ENCODE measurements at places on chromosomes 7 and 10. TPM values are rescaled to one million over a fixed set of nuclear protein-coding genes. Genes with fewer than 3 reads are reported as not detected.

The ODAD2 gene
- total RNA-seq: 4.4 TPM

The C10orf67 gene
- total RNA-seq: not detected

The GHITM gene
- total RNA-seq: 113 TPM

The GIMAP7 gene
- total RNA-seq: 42.4 TPM

The ATP5MK gene
- 407 TPM for total RNA-seq

The AOC1 gene
- not detected for total RNA-seq

The MDFIC gene
- 14.2 TPM for total RNA-seq

The TMEM176A gene
- total RNA-seq: not detected

GRCh38 chr7:5360451-5360850 lies 63.2 kb downstream of the TNRC18 start:
- DNase-seq: no peak

DNA sequence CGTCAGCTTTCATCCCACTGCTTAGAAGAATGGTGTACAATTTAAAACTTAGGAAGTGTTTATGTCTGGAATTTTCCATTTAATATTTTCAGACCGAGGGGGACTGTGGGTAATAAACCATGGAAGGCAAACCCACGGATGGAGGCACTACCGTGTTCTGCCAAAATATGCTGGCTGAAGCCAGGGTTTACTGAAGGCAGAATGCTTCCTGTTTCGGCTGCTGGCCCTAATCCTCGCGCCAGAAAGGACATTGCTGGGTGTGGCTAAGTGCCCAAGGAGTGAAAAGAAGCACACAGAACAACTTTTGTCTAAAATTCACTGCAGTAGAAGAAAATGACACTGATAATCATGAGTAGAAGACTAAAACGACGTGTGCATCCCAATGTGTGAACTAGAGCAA lies 32.3 kb downstream of the PITRM1 start:
- peak; percentile 30 for DNase-seq

- no peak for DNase-seq
Measured at GRCh38 chr10:23433701-23434100, 5.2 kb upstream of the OTUD1 start.

GRCh38 chr7:64516451-64516850 lies 46.4 kb downstream of the ZNF680 start:
- no peak for DNase-seq

- no peak for DNase-seq
Measured at GRCh38 chr7:295155-296154, 5.5 kb downstream of the FOXL3 start.

- no peak for DNase-seq
Measured at GRCh38 chr10:46223064-46223480, 63.7 kb upstream of the ANTXRL start.

- DNase-seq: no peak
Measured at GRCh38 chr7:111092406-111093236, 1.7 kb downstream of the LRRN3 start.

DNA sequence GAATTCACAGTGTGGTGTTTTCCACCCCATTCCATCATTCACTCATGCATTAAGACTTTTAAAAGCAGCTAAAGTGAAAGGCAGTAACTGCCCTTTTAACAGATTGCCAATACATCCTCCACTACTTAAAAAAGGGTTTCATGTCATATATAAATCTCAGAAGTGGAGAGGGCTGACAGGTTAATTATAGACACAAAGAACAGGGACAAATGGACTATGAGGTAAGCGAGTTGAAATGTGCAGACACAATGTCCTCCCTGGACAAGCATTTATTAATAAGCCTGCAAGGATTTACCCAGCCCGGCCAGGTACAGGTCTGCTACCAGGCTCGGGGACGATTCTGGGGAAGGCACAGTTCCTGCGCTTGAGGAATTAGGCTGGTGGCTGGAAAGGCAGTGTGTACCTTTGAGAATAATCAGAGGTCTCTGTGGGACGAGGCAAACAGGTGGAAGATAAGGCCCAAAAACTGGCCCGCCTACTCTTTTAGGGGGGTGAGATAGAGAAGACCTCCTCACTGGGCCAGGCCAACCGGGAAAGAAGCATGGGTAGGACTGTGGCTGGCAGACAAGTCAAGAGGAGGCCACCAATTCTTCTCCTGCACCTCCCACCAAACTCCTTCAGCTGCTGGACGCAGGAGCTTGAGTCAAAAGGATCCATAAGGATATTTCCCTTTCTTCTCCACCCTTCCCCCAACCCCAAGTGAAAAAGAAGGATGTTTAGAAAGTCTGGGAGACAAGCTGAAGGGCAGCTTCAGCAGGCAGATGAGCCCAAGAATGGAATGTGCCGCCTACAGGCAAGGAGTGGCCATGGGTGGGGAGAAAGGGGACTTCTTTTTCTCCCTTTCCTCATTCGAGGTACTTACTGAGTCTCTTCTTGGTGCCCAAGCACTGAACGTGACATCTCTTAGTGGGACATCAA lies 1.5 kb downstream of the PDLIM1 start:
- no peak for DNase-seq

- no peak for DNase-seq
Measured at GRCh38 chr7:111190804-111191203, 99.9 kb downstream of the LRRN3 start.

DNA sequence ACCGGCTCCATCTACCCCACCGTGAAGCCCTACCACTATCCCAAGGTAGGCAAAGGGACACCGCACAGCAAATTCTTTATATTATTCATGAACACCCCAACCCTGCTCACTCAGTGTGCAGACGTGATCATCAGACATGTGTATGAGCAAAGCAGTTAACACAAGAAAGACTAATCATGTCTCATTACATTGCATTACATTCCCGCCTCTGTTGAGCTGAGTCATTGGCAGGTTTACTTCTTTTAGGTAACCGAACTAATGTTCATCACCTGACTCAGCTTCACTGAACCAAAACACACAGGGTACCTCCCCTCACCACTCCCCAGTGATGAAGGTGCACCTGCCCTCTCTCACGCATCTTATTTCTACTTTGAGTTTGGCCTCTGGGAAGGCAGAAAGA lies 233.4 kb downstream of the PAXIP1 start:
- no peak for DNase-seq

DNA sequence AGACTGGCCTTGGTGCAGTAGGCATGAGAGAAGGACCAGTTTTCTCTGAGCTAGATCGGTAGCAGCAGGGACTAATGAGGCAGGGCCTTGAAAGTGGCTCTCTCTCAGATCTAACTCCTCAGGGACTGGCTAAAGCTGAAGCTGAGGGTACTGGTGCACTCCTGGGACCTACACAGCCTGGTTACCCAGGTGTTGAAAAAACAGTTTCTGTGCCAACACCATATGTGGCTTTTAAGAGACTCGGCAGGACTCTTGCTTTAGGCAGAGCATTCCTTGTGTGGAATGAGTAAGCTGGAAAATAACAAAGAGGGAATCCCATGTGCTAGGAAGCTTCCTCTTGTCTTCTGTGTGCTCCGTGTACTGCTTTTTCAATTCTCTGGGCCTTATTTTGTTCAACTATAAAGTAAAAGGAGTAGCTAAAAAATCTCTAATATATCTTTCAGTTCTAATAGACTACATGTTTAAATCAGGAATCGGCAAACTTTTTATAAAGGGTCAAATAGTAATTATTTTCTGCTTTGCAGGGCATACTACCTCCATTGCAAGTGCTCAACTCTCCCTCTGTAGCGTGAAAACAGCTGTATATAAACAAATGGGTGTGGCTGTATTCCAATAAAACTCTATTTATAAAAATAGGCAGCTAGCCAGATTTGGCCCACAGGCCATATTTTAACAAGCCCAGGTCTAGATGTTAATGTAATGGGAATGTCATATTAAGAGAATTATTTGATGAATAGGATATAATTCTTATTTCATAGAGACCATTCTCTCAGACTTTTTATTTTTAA lies 186.1 kb upstream of the KAT6B start:
- no peak for DNase-seq

GRCh38 chr7:69373171-69374043 lies 224.9 kb upstream of the AUTS2 start:
- no peak for DNase-seq

GRCh38 chr7:121563177-121563576 lies 167.1 kb upstream of the FAM3C start:
- DNase-seq: no peak

- DNase-seq: no peak
Measured at GRCh38 chr7:74412603-74413002, 41.1 kb upstream of the GTF2IRD1 start.

- no peak for DNase-seq
Measured at GRCh38 chr10:28256776-28257175, 46.1 kb downstream of the MPP7 start.

GRCh38 chr10:34885011-34885410 lies 69.9 kb upstream of the PARD3 start:
- DNase-seq: no peak

DNA sequence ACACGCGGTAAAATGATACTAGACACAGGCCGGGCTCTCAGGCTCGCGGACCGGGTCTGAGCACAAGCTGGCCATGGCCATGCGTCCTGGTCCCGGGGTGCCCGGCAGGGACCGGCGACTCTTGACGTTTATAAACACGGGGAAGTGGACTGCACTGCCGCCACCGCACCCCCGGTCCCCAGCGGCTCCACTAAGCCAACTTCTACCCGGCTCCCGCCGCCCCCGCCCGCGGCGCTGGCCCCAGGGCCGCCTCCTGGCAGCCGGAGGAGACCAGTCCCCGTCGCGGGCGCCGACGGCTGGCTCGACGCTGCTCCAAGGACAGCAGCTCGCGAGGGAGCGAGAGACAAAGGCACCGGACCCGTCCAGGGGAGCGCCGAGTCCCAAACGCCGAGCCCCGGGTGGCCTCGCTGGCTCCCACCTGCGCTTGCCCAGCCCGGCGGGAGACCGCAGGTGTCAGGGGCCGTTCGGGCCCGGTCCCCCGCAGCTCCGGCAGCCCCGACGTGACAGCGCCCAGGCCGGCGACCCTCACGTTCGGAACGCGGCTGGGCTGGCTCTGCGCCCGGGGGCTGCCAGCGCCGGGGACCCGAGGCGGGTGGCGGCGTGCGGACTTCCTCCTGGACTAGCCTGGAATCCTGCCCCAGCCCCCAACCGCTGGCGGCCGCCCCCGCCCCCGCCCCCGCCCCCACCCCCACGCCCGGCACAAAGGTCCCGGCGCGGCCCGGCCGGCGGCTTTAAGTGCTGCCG lies 517 bp downstream of the ITGB1 start:
- DNase-seq: peak; percentile 42

Measured in endothelial cell of umbilical vein (primary cell).